ENCODE measurements at places on chromosomes 3 and 15.

DNA sequence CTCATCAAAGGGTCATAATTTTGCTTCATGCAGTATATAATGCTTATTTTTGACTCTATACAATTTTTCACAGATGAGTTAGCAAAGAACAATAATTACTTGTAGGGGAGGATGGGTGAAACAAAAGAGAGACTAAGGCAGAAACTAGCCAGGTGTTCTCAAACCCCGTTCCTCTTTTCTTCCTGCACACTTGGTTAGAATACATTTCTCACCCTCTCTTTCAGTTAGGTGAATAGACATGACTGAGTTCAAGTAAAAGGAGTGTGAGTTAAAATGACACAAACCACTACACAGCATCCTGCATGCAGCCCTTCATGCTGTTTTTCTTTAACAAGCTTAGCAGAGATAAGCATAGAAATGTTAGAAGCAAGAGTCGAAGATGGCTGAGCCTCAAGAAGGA, 922.2 kb downstream of the TBL1XR1 start:
- DNase-seq, result no peak

- DNase-seq, result no peak
Observed at GRCh38 chr3:124843047-124843446, 44.1 kb downstream of the ITGB5 start.

DNA sequence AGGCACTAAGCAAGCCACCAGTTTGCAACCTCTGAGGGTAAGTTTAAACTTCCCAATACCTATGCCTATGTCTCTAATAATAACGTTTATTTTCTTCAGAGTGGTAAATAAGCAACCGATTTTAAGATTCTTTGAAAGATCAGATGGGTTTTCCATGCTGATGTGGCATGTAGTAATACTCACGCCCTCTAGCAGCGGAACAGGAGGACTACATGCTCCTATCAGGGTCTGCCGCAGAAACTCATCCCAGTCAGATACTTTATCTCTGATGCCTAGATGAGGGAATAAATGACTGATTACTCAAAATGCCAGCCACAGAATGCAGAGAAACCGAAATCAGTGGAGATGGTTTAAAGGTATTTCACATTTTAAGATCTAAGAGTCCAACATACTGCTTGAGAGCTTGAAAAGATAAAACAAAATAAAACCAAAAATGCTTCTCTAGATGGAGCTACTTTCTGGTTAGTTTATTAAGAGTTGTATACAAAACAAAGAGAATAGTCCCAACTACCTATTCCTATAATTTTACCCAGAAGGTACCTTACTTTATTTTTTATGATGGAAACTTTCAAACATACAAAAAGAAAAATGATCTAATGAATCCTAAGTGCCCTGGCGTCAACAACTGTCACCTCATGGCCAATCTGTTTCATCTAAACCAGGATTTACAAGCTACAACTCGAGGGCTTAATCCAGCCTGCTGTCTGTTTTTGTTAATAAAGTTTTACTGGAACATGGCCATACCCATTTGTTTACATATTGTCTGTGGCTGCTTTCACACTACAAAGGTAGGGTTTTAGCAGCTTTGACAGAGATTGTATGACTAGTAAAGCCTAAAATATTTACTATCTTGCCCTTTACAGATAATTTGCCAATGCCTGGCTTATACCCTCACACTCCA, 37.5 kb upstream of the STIMATE start:
- peak; percentile 43 for DNase-seq

GRCh38 chr3:51712511-51712931, 5.7 kb downstream of the GRM2 start:
- peak; percentile 1 for DNase-seq

- no peak for DNase-seq
Observed at GRCh38 chr3:78645628-78646310, 1122.0 kb downstream of the ROBO1 start.

DNA sequence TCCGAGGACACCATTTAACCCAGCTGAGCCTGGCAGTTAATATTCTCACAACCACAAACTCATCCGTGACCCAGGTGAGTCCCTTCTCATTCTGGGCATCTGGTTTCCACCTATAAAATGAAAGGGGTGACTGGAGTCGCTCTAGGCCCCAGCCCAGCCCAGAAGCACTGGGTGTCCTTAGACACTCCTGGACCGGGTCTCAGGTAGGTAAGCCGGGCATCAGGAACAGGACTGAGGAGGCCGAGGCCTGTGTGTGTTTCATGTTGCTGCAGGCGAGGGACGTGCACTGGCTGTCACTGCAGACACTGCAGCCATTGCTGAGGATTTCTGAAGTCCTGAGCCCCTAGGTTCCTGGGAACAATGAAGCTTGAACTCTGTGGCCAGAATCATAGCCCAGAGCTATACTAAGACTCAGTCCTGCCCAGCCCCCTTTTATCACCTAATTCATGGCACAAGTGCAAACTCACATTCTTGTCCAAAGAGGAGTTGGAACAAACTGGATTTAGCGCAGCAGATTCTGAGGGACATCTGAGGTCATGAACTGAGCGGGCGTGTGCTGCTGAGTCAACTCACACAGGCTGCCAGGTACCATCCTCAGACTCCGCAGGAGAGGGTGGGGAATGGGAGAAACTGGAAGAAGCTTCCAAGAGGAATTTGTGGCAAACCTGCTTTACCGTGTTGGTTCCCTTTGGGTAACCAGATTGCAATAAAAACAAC, 184.9 kb downstream of the FAM43A start:
- DNase-seq, result no peak

DNA sequence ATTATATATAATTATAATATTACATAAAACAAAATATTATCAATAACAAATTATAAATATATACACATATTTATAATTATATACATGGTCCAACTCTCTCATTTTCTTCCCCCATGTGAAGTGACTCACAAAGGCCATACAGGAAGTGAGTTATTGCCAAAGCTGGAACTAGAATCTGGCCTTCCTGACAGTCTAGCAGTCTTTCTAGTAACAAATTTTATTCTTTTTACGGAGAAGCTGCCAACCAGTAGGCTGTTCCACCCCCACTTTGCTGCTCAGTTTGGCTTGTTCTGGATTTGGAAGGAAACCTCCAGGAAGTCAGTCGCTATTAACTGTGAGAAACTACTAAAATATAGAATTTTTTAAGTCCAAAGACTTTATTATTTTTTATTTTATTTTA, 79.6 kb downstream of the DHX36 start:
- no peak for DNase-seq

DNA sequence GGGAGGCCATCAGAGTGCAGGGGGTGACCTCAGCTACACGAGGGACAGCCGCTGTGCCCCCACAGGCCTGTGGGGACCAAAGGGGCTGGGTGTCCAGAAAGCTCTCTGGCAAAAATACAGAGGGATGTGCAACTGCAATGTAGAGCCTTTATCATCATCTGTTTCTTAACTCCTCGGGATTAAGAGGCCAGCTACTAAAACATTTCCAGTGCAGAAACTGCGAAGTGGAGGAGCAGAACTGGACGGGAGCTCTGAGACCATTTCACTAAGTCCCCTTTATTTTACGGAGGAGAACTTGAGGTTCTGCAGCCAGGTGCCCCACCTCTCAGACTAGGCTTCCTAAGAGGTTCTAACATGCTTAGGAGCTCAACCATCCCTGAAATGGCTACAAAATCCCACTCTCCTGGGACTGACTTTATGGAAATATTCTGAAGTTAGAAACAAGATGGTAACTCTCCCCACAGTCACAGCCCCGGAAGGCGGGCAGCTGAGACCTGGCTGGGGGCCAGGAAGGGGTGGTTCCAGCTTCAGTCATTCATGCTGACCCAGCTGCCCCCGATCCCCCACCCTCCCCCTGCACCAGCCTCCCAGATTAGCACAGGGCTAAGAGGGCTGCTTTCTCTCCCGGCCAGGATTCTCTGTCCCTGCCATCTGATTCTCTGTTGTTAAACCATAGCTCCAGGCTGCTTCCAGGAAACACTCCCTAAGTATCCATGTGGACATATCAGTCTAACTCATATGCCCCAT, 40.3 kb downstream of the UMPS start:
- DNase-seq, result no peak

DNA sequence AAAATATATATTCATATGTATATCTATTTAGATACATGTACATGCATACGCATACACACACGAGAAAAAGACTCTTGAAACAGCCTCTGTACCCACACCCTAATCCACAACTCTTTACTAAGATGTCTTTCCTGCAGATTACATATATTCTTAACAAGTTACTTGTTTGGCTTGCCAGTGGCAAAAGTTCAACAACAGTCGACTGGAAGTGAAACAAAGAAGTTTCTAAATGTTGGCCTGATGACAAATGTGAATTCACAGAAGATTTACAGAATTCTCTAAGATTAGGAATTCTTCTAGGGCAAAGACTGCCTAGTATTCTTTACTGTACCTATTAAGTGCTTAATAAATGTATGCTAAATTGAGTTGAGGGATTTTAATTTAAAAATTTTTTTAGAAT, 116.8 kb downstream of the CDIN1 start:
- no peak for DNase-seq

- DNase-seq, result no peak
Observed at GRCh38 chr3:115502128-115502527, 121.2 kb upstream of the GAP43 start.

- no peak for DNase-seq
Observed at GRCh38 chr3:177618873-177619733, 421.8 kb upstream of the TBL1XR1 start.

- no peak for DNase-seq
Observed at GRCh38 chr3:76826861-76827260, 213.0 kb upstream of the ROBO2 start.

DNA sequence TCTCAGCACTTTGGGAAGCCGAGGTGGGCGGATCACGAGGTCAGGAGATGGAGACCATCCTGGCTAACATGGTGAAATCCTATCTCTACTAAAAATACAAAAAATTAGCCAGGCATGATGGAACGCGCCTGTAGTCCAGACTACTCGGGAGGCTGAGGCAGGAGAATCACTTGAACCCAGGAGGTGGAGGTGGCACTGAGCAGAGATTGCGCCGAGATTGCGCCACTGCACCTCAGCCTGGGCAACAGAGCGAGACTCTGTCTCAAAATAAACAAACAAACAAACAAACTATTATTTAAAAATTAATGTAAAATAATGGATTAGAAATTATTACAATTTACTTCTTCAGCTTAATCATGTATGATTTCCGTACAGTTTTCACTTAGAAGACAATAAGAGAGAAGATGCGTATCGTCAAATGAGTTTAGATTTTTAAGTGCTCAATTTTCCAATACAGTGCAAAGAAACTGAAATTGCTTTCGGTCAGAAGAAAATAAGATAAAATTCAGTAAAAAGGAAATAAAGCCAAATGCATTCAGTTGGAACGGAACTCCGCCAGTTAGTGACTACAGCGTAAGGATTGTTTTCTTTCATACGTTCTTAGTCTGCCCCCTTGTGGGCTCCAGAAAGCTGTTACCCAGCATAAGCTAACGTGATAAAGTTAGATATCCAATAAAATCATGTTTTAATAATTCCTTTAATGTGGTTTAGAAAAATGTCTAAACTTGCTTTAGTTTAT, 24.8 kb downstream of the AADAC start:
- peak; percentile 22 for DNase-seq

DNA sequence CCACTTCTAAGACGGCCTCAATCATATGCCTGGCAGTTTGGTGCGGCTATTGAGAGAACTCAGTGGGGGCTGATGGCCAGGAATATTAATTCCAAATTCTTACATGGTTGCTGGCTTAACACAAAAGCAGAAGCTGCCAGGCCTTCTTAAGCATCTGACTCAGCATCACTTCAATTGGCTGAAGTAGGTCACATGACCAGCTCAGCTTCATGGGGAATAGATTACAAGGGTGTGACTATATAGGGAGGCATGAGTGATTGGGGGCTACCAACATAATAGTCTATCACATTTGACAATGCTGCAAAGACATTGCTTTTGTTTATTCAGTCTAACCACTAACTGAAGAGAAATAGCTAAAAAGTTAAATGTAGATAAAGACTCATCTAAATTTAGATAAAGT, 101.6 kb upstream of the ANKRD28 start:
- DNase-seq, result no peak

- no peak for DNase-seq
Observed at GRCh38 chr15:58260205-58260724, 122.1 kb downstream of the AQP9 start.

DNA sequence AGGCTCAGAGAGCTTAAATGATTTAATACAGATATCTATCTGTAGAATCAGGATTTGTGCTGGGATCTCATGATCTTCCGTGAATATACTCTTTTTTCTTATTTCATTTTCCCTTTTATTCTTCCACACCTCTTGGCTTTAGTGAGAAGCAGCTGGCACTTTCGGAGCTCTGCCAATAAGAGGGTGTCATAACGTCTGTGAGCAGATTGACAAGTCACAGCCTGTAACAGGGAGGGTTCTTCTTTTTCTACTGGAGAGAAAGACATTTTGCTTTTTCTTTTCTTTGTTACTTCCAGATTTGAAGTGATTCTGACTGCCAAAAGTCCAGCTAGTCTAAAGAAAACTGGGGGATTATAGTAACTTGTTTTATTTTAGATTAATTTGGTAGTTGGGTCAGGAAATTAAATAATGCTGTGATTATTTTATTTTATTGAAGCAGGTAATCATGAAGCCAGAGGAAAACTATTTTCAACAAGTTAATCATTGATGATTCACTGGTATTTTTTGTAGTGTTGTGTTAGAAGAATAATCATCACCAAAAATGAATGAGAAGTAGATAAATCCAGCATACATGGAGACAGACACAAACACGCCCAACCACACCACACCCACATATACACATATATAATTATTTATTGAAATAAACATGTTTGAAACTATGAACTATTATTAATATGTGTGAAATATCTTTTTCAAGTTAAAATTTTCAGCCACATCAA, 69.8 kb downstream of the TNFAIP8L3 start:
- DNase-seq, result no peak

- DNase-seq, result no peak
Observed at GRCh38 chr3:32009101-32009500, 27.6 kb downstream of the ZNF860 start.

DNA sequence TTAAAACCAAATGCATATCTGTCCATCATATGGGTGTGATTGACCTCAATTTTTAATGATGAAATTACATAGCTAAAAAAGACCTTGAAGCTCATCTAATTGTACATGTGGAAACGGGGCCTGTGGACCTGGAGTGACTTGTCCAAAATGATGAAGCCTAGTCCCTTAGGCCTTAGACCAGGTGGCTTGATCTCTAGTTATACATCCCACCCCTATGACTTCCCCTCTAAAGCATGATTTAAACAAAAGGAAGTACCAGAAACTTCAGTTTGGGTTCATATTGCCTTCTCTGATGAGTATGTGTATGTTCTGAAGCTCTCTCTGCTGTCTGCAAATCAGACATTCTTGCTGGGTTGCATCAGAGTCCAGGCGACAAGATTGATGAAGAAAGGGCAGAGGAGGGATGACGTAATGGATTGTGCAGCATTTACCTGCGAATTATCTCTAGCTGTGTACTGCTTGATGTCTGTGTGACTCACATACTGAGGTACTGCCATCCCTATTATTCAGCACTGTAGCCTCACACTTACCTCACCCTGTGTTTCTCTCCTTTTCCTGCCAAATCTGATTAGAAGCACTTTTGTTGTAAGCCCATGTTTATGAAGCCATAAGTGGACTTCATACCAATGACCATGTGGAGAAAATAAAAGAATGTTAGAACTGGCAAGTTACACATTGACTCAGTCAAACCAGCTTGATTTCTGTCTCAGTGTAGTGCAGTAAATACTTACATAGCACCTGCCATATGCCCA, 111.5 kb downstream of the FILIP1L start:
- DNase-seq, result no peak
